ENCODE measurements at places on chromosomes 16 and 17.

- no peak for DNase-seq
Observed at GRCh38 chr16:85537331-85537788, 75.8 kb upstream of the GSE1 start.

DNA sequence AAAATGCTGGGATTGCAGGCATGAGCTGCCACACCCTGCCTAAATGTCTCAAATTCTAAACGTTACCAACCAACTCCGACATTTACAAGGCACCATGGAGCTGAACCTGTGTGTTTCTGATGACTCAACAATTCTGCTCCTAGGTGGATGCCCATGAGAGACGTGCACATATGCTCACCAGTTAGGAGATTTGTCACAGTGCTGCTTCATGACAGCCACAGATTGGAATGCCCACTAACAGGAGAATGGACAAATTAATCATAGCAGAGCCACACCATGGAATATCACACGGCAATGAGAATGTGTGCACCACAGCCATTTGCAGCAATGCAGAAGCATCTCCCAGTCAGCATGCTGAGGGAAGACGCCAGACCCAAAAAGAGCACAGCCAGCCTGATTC lies 8.0 kb upstream of the KCNG4 start:
- peak; percentile 43 for DNase-seq

GRCh38 chr17:80047176-80047575 lies 10.7 kb downstream of the CCDC40 start:
- no peak for DNase-seq

- DNase-seq = no peak
Observed at GRCh38 chr17:40139566-40140058, 725 bp upstream of the CASC3 start.

Data from fibroblast of skin of right biceps (primary cell).